Stimulated activated CD4-positive, alpha-beta T cell treated with anti-CD3 and anti-CD28 coated beads, Interleukin-15, amount 100 ng/mL, for 1 hour (primary cell): ENCODE measurements at places on chromosomes 6 and 20.

DNA sequence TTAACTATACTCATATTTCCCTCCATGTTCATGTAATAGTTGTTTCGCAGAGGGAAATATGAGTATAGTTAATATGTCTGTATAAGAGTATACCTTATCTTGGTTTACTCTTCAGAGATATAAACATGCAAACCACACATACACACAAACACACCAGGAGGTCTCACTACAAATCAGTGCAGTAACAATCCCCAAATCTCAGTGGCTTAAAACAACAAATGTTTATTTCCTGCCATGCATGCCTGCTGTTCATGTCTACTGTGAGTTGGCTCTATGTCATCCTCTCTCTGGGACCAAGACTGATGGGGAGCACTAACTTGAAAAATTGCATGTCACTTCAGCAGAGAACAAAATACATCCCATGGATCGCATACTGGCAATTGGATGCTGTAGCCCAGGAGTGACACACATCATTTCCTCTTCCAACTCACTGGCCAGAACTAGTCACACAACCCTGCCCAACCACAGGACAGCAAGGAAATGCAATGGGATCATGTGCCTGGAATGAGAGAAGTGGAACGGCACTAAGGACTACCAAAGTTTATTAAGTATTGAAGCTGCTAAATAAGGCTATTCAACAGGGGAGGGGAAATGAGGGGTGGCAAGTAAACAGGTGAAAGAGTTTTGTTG lies 89.0 kb upstream of the DTNBP1 start:
- no peak for DNase-seq

DNA sequence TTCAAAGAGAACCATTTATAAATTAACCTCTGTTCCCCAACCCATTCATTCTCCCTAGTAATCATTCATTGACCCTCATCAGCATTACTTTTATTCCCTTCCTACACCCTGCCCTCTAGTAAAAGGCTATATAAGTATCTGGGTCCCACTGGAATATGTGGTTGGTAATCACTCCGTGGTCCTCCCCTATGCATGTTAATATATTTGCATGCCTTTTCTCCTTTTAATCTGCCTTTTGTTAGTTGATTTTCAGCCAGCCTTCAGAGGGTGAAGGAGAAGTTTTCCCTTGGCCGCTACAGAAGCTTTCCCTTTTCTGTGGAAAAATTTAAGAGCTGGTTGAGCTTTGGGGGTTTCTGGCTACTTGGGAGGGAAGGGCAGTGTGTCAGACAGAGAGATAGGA lies 585.6 kb downstream of the UTRN start:
- DNase-seq: no peak

- DNase-seq: peak; percentile 25
These were observed 44.9 kb upstream of the SUPT3H start for GRCh38 chr6:45422503-45423110.

- no peak for DNase-seq
These were observed 3.6 kb downstream of the CPNE1 start for GRCh38 chr20:35661053-35661452.

DNA sequence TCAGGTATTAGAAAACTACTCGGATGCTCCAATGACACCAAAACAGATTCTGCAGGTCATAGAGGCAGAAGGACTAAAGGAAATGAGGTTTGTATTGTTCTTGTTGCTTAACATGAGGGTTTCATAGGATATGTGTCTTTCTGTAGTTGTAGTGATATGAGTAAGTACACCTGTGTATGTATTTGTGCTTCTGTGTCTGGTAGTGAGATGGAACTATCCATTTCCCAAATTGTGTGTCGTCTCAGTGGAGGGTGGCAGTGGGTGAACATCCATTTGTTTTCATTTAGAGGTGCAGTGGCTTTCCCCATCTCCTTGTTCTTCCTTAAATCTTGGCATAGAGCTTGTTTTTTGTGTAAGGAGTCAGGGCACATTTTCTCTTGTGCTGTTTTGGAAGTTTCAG lies 8.2 kb downstream of the ASXL1 start:
- no peak for DNase-seq
